ACHN (cell line): ENCODE measurements at places on chromosomes 11 and 22.

DNA sequence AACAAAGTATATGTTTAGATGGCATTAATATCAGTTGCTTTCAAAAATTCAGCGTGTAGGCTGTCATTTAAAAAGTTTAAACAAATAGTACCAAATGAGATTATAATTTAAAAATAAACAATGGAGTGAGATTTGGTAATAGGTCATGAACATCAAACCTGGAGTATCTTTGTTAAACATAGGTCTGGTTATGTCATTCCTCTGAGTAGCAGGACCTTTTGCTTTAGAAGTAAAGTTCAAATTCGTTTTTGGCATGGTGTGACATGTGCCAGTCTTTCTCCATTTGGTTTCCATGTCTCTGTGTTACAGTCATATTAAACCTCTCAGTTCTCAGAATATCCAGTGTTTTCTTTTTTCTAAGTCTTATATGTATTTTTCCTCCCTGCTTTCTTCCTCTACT lies 242.4 kb downstream of the TMEM135 start:
- DNase-seq = no peak

- DNase-seq = no peak
Observed at GRCh38 chr11:44972746-44973435, 22.2 kb upstream of the TP53I11 start.

- DNase-seq = no peak
Observed at GRCh38 chr11:44976576-44976975, 25.9 kb upstream of the TP53I11 start.

GRCh38 chr11:35165423-35166368 lies 26.7 kb downstream of the CD44 start:
- peak; percentile 35 for DNase-seq

DNA sequence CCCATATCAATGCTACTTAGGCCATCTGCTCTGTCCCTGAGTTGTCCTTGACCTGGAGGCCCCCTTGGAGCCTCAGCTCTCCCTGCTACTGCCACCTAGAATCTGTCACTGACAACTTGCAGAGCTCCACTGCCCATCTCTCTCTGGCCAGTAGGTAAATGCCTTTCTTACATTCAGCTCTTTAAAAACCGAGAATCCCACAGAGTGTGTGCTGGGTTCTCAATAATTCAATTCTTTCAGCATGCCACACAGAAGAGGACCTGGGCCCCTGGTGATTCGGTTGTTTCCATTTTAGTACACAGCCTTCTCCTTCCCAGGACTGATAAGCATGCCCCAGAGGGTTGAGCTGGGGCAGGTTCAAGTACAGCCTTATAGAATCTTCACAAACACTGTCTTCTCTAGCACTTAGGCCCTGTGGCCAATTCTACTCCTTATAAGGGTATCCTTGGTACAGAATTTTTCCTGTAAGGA lies 22.0 kb upstream of the IPO7 start:
- DNase-seq = no peak

DNA sequence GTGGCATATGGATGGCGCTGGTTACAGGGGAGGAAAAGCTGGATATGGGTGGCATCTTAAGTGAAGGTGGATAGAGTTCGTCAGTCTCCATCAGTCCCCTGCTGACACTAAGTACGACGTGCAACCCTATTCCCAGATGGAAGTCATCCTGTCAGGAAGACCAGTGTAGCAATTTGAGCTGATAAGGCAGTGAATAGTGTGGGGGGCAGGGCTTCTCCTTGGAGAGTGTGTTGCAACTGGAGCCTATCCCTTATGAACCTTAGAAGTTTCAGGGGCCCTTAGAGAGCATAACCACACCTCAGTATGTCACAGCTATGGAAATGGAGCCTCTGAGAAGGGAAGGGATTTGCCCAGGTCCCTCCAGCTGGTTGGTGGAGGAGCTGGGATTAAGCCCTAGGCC lies 36.1 kb upstream of the ANKK1 start:
- no peak for DNase-seq

DNA sequence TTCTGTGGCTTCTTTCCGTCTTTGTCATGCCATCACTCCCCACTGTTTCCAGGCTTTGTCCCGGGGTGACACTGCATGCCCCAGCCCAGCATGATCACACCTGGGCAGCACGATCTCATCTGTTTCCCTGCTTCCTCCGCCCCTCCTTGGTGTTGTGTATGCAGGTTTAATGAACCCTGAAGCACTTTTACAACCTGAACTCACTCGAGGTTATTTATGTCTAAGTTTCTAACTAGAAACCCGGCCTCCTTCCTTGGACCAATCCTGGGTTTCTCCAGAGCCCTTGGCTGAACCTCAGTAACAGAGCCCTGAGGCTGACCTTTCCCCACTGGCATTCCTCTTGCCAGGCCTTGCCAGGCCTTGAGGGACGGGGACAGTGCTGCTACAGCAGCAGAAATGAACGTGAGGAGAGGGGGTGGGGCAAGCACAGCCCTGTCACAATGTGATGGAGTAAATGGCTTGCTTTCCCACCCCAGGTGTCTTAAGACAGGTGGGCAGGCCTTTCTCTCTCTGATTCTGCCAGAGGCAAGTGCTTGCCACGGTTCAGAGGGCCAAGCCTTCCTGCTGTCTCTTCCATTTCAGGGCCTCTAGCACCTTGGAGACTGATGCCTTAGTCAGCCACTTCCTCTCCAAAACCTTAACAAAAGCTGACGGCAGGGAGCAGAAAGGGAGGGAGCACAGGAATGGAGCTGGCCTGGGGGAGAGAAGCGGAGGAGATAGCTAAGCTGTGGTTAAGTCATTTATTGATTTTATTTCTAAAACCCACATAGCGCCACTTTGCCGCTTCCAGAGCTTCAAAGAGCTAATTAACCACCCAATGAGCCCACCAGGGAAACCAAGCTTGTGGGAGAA lies 3.1 kb upstream of the PYGM start:
- peak; percentile 35 for DNase-seq

- DNase-seq = no peak
Observed at GRCh38 chr22:20315337-20316216, 4.3 kb downstream of the DGCR6L start.

- no peak for DNase-seq
Observed at GRCh38 chr22:22935056-22935545, 47.5 kb downstream of the IGLL5 start.

DNA sequence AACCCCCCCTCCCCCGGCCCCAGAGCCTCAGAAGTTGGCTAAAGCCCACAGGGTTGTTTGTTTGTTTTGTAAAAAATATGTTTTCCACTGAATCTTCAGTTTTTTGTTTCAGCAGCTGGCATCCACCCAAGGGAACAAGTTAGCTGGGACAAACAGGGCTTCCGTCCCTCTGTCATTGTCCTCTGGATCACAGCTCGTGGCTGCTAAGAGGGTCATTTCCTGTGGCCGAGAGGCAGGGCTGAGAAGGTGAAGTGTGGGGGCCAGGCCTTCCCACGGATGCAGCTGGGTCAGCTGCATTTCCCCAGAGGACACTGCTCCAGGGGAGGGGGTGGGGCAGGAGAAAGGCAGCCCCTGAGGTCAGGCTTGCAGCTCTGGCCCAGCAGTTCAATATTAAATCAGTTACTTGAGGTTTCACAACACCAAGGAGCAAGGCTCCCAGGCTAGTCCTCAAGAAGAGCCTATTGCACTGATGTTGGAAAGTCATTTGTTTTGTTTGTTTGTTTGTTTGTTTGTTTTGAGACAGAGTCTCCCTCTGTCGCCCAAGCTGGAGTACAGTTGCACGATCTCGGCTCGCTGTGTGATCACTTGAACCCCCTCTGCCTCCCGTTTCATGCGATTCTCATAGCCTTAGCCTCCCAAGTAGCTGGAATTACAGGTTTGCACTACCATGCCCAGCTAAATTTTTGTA lies 34.4 kb upstream of the SMTN start:
- no peak for DNase-seq

DNA sequence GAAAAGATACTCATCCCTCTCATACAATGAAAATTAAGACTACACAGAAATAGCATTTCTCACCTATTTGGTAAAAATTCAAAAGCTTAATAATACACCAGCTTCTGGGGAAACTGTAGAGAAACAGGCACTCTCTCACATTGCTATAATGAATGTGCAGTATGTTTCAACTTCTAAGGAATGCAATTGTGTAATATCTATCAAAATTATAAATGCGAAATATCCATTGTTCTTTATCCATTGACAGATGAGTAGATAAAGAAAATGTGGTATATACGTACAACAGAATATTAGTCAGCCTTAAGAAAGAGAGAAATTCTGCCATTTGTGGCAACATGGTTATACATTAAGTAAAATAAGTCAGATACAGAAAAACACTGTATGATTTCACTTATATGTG lies 101.4 kb upstream of the OR9G4 start:
- DNase-seq = no peak

GRCh38 chr11:933936-934335 lies 8.3 kb downstream of the AP2A2 start:
- no peak for DNase-seq

DNA sequence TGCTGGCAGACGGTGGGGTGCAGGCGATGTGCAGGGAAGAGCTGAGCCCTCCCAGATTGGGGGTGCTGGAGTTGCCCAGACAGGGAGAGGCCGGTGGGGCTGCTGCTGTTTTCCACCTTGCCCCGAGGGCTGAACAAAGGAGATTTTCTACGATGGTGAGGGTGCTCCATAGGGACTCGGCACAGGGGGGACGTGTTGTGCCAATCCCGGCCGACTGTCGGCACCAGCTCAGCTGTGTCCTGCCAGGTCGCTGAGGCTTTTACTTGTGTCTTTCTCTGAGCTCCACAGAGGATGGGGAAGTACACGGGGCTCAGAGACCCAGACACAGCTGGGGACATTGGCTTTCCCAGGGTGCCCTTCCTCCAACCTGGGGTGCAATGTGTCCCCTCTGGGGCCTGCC lies 816.8 kb downstream of the BRD1 start:
- no peak for DNase-seq

- DNase-seq = peak; percentile 39
Observed at GRCh38 chr11:47220401-47220821, 5.6 kb downstream of the DDB2 start.

DNA sequence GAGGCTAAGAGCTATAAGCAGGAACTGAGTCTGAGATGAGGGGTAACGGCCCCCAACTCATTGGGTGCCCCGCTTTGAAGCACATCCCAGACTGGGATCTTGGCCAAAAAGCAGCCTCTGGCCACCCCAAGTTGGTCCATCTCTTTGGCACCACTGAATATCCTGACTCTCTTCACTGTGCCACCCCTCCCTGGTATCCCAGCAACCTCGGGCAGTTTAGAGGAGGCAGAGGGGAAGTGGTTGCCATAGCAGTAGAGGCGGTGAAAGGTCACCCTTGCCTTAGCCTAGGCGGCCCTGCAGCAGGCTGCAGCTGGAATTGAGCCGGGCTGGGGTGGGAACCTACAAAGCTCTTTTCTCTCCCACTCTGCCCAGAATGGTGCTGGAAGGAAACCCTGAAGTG lies 1.1 kb downstream of the PELI3 start:
- DNase-seq = no peak

GRCh38 chr11:91997226-91997625 lies 227.4 kb upstream of the FAT3 start:
- no peak for DNase-seq

GRCh38 chr22:25824828-25825423 lies 82.9 kb downstream of the MYO18B start:
- no peak for DNase-seq

GRCh38 chr11:79503028-79503427 lies 62.2 kb upstream of the TENM4 start:
- DNase-seq = no peak

DNA sequence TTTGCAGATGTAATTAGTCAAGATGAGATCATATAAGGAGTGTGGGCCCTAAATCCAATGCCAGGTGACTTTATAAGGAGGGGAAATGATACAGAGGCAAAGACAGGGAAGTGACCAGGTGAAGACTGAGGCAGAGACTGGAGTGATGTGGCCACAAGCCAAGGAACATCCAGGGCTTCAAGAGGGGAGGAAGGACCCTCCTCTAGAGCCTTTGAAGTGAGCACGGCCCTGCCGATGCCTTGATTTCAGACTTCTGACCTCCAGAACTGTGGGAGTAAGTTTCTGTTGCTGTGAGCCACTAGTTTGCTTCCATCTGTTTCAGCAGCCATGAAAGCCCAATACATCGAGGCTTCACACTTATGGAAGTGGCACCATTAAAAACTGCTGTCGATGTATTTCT lies 78.7 kb downstream of the SHANK2 start:
- DNase-seq = no peak

GRCh38 chr11:95066716-95067038 lies at the start of gene SRSF8:
TSS of gene SRSF8 (plus strand) at chr11:95066919. CDS start at chr11:95067227, 308 bp downstream.
- no peak for DNase-seq

DNA sequence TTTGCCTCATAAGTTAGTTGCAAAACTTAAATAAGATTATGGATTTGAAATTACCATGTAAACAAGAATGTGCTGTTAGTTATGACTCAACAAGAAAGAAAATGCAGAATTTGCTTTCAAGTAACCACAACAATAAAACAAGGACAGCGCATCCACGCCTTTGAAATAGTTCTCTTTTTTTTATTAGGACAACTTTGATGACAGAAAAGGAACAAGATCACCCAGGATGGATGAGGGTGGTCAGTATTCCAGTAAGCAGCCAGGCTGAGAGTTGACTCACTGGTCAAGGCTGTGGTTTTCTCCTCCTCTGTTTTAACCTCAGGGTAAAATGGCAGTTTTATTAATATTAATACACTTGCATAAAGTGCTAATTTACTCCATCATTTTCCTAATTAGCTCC lies 544.4 kb downstream of the OPCML start:
- DNase-seq = no peak

DNA sequence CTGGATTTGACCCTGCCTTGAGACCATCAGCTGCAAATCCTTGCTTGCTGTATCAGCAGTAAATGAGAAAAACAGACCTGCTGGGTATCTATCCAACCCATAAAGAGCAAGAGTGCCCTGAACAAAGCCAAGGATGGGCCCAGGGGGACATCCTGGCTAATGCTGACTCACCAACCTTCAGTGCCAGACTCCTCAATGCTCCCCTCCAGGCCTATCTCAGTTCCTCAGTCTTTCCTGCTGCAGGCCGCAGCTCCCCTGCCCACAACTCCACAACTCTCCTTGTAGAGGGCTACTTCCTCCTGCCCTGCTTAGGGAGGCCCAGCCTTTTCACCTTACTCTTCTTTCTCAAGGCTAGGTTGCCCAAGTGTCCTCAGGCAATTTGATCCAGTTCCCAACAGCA lies 2.6 kb downstream of the LAMTOR1 start:
- no peak for DNase-seq

DNA sequence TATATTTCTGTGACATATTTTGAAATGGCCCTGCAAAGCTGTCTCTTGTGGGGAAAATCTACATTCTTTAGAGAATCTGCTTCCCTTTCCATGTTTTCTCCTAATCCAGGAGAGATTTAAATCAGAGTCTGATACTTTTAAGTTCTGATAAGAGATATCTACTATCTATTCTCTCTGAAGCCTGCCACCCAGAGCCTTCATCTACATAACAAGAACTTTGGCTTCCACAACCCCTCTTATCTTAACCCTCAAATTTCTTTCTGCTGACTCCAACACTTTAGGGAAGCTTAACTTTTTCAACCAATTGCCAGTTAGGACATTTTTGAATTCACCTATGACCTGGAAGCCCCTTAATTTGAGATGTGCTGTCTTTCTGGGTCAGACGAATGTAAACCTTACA lies 965.2 kb downstream of the TBC1D22A start:
- DNase-seq = no peak
